Glutamatergic neuron (in vitro differentiated cells): ENCODE measurements at places on chromosomes 5 and 9.

DNA sequence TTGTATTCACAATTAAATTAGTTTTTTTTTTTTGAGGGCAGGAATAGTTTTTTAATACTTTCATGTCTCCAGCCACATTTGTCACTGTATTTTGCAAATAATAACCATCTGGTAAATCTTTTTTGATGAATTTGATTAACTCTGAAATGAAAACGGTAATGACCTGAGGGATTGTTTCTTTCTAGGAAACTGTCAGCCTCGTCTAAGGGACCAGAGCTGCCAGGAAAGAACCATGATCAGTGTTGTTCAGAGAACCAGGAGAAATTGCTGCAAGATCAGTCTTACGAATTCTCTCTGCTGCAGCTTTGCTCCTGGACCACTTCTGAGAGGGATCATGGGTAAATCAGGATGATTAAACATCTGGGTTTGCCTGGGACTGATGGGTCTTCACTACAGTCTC lies 114.5 kb upstream of the TAF11L2 start:
- no peak for DNase-seq

- no peak for DNase-seq
These were observed 6.0 kb downstream of the STRBP start for GRCh38 chr9:123262338-123262737.

GRCh38 chr5:16600397-16600796 lies 16.4 kb downstream of the RETREG1 start:
- DNase-seq, result no peak

DNA sequence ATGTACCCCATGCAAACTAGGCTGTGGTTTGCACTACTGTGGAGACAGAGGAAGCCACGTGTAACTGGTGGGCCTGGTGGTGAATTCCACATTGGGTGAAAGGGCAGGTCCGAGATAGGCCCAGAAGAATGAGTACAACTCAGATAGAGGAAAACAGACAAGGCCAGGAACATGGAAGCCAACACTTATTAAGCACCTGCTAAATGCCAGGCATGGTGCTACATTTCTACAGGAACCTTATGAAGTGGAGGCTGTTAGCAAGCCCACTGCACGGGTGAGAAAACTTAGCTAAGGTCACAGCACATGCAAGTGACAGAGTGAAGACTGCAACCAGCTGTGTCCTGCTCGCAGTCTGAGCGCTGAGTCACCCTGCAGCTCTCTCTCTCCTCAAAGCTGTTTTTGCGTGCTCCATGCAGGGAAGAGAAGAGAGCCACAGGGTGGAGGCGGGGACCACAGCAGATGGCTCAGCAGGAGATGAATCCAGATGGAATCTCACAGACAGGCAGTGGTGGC lies 65.5 kb upstream of the SPTLC1 start:
- no peak for DNase-seq

GRCh38 chr5:113197456-113198200 lies 221.0 kb downstream of the DCP2 start:
- DNase-seq, result no peak

- no peak for DNase-seq
These were observed 70.3 kb upstream of the SAP30L start for GRCh38 chr5:154375329-154376008.

GRCh38 chr9:131589124-131589711 lies 43.9 kb downstream of the PRRT1B start:
- DNase-seq, result no peak

- no peak for DNase-seq
These were observed 155.1 kb downstream of the CCDC192 start for GRCh38 chr5:127858116-127858784.
